ENCODE measurements at places on chromosomes 6 and 20.

GRCh38 chr6:126574301-126574700 is 234.4 kb downstream of the CENPW start:
- no peak for DNase-seq

GRCh38 chr6:88871498-88871897 is 91.9 kb downstream of the RNGTT start:
- no peak for DNase-seq

- DNase-seq: no peak
Measured at GRCh38 chr6:3777730-3778461, 26.4 kb upstream of the PXDC1 start.

- DNase-seq: no peak
Measured at GRCh38 chr20:25279403-25279802, 31.5 kb downstream of the PYGB start.

GRCh38 chr6:4018171-4018923 is 60.6 kb downstream of the FAM217A start:
- DNase-seq: peak; percentile 82

- no peak for DNase-seq
Measured at GRCh38 chr20:60168963-60169362, 210.7 kb downstream of the CDH26 start.

All from amygdala (tissue), 56 donors.